Stromal cell of bone marrow (primary cell): ENCODE measurements at places on chromosomes 7 and 10.

- no peak for DNase-seq
These were observed 179.7 kb upstream of the BET1 start for GRCh38 chr7:94183891-94184290.

DNA sequence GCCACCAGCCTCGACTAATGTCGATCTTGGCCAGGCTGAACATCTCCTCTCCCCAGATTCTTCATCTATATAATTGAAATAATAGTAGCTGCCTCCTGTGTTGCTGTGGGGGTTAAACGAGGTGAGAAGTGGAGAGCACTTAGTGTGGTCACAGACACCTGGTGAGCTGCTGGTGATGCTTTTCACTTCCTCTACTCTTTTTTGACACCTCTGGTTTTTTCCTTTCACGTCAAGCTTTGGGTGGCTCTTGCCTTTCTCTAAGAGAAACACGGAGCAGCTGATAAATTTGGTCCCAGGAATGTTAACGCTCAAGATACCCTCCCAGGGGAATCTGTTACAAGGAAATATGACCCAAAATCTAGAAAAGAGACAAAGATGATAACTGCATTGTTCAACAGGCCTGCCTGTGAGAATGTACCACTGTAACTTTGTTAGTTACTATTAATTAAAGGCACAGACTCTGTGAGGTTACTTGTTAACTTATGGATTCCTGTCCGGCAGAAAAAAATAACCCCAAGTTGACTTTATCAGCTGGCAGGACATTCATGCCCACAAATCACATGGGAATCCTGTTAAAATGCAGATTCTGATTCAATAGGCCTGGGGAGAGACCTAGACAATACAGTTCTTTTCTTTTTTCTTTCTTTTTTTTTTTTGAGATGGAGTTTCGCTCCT, 9.5 kb upstream of the NPFFR1 start:
- no peak for DNase-seq

DNA sequence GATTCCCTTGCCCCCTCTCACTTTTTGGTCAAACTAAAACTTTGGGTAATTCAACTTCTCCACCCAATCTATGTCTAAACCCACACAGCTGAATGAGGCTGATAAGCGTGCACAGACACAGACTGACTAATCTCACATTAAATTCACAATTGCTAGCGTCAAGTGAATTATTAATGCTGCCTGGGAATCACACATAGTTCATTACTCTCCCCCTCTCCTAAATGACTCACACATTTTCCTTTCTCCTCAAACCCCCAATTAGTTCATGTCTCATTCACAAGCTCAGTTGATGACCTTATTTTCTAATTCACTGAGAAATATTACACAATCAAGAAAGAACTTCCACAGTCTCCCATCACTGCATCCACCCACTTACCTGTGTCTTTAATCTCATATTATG, 14.5 kb downstream of the KLF14 start:
- DNase-seq = no peak

DNA sequence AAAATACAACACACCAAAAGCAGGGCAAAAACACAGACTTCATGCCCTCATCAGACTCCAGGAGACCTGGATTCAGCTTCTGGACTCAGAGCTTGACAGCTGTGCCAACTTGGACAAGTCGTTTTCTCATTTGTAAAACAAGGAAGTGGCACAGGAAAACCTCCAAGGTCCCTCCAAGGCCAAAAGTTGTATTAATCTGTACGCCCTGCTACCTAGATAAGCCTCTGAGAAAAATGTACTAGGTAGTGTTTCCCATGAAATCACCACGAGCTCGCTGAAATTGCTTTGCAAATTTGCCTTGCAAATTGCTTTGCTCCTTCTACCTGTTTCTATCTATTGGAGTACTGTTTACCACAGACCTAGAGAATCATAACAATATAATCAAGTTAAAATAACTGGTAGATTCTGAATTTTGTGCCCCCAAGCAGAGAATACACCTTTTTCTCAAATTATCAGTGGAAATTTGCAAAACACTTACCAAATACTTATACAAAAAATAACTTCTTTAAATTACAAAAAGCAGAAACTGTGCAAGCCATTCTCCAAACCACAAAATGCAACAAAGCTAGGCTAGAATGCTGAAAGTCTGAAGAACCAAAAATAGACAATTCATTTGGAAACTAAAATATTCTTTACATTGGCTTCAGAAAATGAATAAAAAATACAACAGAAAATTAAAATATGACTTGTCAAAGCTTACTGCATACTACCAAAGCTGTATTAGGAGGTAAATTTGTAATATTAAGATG, 158.1 kb upstream of the CHST15 start:
- no peak for DNase-seq

DNA sequence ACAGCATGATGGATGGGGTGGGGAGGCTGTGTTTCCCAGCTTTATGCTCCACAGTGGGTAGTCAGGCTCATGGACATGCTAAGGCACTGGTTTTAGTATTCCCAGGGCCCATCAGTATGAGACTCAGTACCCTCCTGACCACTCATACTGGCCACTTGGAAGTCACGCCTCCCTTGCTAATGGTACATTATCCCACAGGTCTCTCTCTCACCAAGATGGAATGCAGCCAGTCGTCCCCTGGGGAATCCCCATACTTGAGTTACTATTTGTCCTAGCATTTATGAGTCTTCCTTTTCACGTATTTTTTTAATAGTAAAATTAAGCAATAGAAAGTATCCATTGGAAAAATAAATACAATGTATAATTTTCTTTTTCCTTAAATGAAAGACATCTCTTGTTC, 80.6 kb upstream of the TBX20 start:
- DNase-seq = no peak

DNA sequence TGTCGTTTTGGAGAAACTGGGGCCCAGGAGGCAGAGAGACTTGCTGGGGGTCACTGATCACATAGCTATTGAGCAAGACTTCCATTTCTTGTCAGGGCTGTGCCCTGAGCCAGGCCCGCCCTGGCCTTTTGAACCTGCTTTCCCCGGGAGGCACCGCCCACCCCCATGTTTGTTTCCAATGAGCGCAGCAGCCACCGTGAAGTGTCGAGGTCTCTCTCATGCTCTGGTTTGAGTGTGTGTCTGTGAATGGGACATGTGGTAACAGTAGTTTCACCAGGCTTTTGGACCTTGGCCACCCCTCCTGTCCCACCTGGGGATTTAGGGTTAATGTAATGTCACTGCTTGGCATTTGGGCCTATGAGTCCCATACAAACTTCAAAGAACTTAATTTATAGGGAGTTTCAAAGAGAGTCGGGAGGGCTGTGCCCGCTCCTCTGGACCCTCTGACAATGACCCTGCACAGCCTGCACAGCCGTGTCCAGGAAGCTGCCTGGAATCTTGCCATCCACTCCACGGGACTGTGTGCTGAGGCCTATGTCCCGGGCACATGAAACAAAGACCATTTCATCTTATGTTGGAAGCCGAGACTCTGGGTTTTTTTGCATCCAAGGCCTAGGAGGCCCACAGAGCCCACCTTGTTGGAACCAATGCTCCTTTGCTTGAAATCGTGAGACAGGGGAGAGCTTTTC, 6.3 kb downstream of the PRF1 start:
- no peak for DNase-seq

GRCh38 chr7:680411-681127, 45.9 kb upstream of the DNAAF5 start:
- DNase-seq = no peak

GRCh38 chr10:43570971-43571370, 3.4 kb downstream of the ZNF239 start:
- no peak for DNase-seq

DNA sequence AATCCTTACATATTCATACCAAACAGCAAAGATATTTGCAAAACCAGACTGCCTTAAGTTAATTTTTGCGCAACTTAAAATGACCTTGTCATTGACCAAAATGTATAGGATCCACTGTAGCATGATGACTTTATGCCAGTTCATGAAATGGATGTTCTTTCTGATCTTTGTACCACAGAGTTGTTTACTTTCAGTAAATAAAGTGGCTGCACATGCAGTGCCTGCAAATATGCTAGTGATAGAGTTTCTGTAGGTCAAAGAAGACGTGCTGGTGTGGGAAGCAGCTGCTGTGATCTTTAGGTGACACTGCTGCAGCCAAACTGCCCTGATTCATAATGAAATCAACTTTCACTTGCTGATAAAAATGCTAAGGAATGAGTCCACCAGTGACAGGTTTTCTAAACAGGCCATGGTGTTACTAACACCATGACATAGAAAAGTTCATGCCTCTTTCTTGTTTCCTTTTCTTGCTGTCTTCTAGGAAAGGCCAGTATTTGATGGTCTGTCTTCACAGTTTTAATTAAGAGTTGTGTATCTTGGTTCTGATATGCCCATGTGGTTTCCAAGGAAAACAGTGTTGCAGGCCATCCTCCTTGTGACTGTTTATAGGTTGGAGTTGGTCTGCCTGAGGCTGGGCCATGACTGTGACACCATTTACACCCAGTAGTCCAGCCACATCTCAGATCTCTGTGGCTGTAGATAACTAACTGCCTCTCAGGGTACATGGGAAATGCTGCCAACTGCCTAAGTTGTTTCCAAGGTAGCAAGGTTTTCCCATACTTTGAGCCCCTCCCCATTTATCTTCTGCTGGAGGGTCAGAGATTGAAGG, 62.5 kb downstream of the INSYN2A start:
- no peak for DNase-seq

GRCh38 chr7:85191383-85191782, 4.5 kb upstream of the SEMA3D start:
- DNase-seq = no peak
